SK-MEL-5 (cell line): ENCODE measurements at places on chromosomes 3 and 15.
A peak's percentile ranks its signal among the peaks of the same experiment; 100 is the strongest.

DNA sequence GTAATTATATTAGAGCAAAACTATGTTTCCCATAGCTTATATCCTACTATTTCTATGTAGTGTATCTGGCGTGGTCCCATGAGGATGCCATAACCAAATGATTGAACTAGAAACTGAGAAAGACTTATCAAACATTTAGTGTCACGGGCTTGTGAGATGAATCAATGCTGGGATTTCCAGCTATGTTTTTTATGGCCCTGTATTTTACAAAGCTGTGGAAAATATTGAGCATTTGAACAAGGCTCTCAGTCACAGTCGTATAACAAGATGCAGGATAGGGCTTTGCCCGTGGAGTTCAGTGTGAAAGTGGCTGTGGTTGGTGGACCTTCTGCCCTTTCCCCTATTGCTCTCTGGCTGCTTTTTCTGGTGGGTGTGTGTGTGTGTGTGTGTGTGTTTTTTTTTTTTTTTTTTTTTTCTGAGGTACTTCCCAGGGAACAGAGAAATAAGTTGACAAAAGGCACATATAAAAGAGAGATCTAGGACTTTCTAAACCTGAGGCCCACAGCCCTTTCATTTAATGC is 60.7 kb downstream of the CACNA1D start:
- no peak for DNase-seq

GRCh38 chr3:120192579-120192978 is 92.4 kb downstream of the GPR156 start:
- DNase-seq: no peak

GRCh38 chr15:29822684-29823459 is 604 bp upstream of the TJP1 start:
- peak; percentile 63 for DNase-seq

GRCh38 chr15:75023181-75023871 is at the start of gene PPCDC:
TSS of gene PPCDC (plus strand) at chr15:75023590. CDS start at chr15:75028319, 4,729 bp downstream.
- DNase-seq: peak; percentile 97

DNA sequence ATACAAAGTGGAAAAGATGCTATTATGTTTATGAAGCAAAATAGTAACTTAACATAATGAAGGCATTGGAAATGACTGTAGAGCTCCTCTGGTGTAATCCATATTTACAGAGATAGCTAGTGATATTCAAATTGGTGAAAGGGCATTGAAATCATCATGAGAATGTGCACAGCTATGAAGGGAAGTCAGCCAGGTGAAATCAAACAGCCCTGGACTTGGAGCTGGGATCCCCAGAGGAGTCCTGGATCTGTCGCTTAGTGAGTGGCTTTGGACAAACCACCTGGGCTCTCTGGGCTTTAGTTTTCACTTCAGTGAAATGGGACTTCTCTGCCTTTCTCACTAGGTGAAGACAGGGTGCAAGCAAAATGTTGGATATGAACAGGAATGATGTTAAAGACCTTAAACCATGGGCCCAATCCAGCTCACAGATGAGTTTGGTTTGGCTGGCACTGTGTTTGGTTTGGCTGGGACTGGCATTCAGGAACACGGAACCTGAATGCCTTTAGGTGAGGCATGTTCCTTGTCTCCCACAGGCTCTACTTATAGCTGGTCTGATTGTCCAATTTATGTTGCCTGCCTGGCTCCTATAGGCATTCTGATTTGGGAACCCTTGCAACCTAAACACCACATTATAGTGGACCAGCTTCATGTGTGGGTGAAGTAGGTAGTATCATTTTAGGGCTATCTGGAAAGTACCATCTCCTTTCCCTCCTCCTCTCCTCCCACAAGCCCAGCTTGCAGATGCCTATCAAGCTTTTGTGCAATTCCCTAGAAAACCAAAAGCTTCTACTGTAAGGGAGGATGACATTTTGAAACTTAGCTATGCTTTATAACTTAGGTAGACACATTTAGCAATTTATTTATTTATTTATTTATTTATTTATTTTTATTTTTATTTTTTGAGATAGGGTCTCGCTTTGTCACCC is 110.6 kb upstream of the TNFAIP8L3 start:
- DNase-seq: no peak

DNA sequence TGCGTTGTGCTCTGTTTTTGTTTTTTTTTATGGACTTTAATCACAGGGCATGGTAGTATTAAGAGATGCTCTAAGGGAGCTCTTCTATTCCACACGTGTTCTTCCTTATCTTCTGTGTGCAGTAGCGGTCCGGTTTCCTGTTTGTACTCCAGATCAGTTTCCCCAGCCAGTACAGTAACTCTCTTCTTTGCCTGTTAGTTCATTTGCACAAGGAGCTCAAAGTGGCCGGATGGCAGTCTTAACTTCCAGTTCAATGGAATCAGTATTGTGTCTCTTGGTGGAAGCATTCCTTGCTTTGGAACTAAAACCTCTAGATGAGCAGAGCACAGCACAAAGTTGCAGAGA is 122.0 kb downstream of the KLF13 start:
- no peak for DNase-seq

- no peak for DNase-seq
Measured at GRCh38 chr15:73624530-73624929, 8.7 kb downstream of the NPTN start.

- DNase-seq: no peak
Measured at GRCh38 chr3:64647825-64648224, 40.0 kb downstream of the ADAMTS9 start.

GRCh38 chr3:145384307-145384706 is 776.7 kb downstream of the PLOD2 start:
- DNase-seq: no peak

GRCh38 chr15:58558777-58559176 is 127.0 kb downstream of the LIPC start:
- DNase-seq: no peak

- DNase-seq: no peak
Measured at GRCh38 chr3:184565421-184566211, 4.0 kb downstream of the EPHB3 start.

DNA sequence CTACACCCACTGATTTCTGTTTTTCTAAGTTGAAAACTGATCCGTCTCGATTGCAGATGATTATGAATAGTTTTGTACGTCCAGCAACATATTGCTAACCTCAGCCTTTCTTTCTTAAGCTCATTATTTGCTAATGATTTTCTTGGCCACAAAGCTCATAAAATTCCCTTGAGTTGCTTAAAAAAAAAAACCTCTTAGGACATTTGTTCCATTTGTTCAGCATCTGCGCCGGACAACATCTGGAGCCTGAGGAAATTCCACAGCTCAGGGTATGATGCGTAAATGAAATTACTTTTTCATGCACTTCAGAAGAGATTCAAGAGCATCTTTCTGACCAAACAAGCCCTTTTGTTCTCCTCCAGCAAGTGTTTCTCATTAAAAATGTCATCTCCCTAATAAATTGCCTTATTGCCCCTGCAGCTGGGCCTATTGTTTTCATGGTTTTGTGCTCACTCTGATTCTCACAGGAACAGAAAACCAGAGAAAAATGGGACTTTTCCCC is 249.1 kb upstream of the MCTP2 start:
- DNase-seq: no peak

DNA sequence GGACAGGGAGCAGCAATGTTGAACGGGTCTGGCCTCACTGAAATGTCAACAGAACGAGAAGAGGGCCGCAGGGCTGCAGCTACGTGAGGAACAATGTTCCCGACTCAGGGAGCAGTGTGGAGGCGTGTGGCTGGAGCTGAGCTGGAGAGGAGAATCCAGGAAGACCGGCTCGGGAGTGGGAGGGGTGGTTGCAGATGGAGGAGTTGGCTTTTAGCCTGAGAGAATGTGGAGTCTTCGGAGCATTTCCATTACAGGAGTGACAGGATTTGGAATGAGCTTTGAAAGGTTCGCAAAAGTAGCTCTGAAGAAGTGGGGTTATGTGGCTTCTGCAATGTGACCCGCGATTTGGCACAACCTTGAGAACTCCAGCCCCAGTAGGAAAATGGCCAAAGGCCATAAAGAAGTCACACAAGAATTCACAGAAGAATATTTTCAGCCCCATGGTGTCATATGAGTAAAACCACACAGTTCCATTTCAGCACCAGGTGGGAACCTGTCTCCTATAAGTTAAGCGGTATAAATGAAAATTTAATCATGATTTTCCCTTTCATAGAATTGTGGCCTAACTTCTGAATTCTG is 78.8 kb upstream of the NSMCE3 start:
- no peak for DNase-seq

- DNase-seq: no peak
Measured at GRCh38 chr3:113151461-113152031, 59.8 kb upstream of the BOC start.

- DNase-seq: no peak
Measured at GRCh38 chr15:73962433-73962832, 29.7 kb downstream of the STOML1 start.

DNA sequence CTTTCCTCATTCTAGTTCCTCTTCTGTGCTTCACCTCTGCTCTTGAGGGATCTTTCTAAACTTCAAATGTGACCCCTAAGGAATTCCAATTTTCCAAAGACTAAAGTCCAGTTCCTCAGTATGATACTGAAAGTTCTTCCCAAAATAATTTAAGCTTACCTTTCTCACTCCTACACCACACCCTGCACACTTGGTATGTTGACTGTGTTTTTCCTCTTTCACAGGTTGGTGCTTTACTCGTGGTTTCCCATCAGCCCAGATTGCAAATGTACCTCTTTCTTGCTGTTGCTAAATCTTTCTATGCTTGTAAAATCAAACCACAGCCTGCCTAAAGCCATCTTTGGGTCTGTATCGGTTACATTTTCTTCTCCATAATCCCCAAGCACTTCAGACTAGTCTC is 30.5 kb upstream of the CLDN16 start:
- no peak for DNase-seq

DNA sequence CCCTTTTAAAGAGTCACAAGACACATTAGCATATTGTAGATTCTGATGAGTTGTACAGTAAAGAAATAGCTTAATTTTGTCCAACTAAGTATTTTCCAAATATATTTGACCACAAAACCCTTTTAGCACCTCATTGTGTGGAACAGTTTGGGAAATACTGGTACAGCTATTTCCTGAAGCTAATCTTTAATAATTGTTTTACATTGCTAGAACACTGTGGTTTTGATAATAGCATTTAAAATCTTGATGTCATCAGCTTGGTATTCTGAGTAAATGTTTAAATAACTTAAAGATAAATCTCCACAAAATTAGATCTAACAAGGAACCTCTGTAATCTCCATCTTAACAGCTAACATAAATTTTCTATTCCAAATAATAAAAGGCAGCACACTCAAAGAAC is 140.0 kb upstream of the MLF1 start:
- DNase-seq: no peak

DNA sequence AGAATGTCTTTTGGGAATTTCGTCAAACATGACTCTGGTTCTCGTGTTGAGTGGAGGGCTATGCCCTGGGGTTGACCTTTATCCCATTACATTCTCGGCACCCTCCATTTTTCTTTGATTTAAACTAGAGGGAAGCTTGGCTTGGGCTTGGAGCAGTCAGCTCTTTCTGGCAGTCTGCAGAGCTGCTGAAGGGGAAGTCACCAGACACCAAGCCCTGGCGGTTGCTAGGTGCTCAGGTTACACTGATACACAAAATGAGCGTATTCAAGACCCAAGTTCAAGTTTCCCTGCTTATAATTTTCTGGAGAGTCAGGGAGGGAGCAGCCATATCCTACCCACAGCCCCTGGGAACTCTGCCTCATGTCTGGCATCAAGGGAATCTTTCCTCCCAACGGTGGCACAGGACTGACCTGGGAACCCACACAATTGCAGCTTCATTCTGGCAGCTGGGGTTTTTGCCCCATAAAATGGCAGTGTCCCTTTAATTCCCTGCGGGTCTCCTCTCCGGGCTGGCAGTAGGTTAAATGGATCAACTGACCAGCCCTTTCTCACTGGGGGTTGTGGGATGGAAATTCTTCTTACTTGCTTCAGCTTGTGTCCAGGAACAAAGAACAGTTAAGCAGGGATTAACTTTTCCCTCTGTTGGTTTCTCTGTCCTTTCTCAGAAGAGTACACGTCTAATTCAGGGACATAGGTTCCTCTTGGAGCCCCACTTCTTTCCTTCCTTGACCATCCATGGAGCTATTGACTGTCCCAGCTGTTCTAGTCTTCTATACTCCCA is 110.0 kb upstream of the DLG1 start:
- DNase-seq: no peak

GRCh38 chr3:55059027-55059629 is 131.3 kb upstream of the LRTM1 start:
- DNase-seq: no peak

GRCh38 chr3:10444511-10444910 is 60.9 kb downstream of the ATP2B2 start:
- DNase-seq: no peak

- DNase-seq: no peak
Measured at GRCh38 chr3:36142746-36143145, 237.6 kb upstream of the STAC start.

DNA sequence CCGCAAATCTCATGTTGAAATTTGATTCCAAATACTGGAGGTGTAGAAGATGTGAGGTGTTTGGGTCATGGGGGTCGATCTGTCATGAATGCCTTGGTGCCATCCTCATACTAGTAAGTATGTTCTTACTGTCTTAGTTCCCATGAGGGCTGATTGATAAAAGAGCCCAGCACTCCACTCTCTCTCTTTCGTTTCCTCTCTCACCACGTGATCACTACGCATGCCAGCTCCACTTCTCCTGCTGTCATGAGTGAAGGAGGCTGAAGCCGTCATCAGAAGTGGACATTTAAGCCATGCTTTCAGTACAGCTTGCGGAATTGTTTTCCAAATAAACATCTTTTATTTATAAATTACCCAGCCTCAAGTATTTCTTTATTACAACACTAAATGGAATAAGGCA is 6.1 kb downstream of the OR5H15 start:
- peak; percentile 36 for DNase-seq

GRCh38 chr3:119600732-119601131 is 3.0 kb downstream of the PLA1A start:
- peak; percentile 54 for DNase-seq

DNA sequence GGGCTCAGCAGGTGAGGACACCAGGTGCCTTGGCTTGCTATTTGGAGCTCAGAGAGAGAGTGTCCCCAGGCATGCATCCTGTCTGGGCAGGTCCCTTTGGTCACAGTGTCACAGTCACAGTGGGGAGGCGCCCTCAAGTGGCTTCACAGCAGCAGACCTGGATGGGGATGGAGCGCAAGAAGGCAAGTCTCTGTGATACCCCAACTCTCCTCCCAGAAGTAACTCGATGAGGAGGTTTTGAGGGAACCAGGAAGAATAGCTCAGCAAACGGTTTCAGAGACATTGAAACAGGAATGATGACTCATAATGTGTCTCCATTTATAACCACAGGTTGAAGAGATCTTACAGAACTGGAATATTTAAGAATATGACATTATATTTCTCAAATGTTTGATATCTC is 66.5 kb upstream of the SH3GL3 start:
- peak; percentile 22 for DNase-seq

GRCh38 chr3:128426128-128426921 is 40.4 kb downstream of the DNAJB8 start:
- DNase-seq: peak; percentile 38

- no peak for DNase-seq
Measured at GRCh38 chr3:41693799-41694198, 268.1 kb downstream of the ULK4 start.
